ENCODE measurements at places on chromosomes 5 and 9.

DNA sequence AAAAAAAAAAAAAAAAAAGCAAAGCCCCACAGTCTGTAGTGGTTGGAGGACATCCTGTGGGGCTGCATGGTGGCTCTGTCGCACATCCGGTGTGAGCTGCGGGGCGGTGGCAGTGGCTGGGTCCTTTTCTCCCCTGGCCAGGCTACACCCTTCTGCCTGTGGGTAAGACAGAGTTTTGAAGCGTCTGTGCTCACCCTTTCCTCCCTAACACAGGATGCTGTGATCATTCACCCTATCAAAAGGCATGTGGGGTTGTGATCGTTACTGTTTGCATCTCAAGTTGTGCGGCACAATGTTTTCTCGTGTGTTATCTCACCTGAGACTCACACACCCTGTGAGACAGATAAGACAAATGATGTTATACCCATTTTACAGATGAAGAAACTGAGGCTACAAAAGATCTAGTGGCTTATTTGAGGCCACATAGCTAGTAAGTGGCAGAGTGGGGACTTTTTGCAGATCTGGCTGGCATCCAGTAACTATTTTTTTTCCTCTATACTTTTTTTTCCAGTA is 17.5 kb downstream of the IRF1 start:
- no peak for DNase-seq

DNA sequence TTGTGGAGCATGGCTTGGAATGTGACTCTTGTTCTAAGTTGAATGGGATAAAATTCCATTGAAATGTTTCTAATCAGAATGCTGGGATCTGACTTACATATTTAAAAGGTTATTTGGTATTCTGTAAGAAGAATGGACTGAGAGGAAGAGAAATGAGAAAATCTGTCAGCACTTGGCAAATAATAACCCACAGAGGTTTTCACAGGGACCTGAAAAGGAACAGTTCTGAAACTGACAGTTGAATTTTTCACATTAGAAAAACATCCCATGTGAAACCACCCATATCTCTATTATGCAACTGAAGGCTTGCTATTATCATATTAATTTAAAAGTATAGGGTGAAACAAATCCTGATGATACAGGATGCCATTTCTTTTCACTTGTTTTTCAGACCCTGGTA is 302.7 kb downstream of the EPB41L4A start:
- DNase-seq, result no peak

- no peak for DNase-seq
Observed at GRCh38 chr9:33355933-33356332, 46.4 kb downstream of the AQP7 start.

- no peak for DNase-seq
Observed at GRCh38 chr5:102539996-102540728, 41.4 kb upstream of the SLCO6A1 start.

- no peak for DNase-seq
Observed at GRCh38 chr5:122053181-122054109, 24.6 kb downstream of the LOX start.

- DNase-seq, result no peak
Observed at GRCh38 chr5:180808461-180809000, 5.9 kb upstream of the MGAT1 start.

- no peak for DNase-seq
Observed at GRCh38 chr9:136644593-136645351, 17.9 kb upstream of the EGFL7 start.

- no peak for DNase-seq
Observed at GRCh38 chr5:116696366-116696765, 121.7 kb upstream of the SEMA6A start.

DNA sequence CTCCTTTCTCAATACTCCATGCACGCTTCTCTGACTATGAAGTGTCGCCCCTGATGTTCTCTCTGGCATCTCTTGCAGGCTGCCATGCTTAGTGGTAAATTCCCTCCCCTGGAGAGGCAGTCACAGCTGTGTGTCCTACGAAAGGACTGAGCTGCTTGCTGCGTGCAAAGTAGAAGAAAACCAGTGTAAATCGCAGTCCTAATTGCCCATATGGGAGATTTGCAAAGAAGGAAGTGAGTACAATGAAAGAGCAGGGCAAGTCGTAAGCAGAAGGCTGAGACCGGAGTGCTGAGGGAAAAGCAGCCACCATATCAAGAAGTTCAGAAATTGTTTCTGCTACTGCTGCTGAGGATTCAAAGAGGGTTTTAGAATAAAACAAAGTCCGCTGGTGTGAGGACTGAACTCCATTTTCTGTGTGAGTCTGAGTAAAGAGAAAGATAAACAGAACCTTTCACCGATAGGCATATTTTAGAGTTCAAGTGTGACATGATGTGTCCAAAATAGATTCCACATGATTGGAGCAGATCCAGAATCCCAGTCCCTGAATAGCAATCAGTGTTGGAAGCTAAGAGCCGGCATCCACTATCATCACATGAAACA is 507.8 kb upstream of the MPDZ start:
- DNase-seq, result no peak

DNA sequence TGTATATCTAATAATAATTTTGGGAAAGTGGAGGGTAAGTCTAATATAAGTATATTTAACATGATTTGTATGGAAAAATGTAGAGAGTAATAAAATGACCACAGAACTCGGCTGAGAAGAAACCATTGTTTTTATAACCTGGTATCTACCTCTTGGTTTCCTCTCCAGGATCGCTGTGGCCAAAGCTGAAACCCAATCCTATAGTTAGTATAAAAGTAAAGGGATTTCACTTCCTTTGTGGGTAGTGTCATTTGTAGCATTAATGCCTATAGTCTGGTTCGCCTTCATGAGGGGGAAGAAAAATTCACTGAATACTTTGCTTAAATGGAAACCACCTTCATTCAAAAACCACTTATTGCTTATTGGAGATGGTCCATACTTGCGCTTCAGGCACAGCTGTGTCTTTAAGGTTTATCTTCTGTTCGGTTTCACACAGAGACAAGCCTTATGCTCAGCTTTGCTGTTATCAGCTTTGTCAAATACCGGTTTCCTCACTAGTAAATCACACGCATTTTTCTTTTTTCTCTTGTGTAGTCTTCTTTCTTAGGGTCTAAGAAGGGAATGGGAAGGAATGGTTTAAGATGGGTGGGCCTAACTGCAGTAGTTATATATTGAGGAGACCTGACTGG is 12.1 kb downstream of the PIK3R1 start:
- DNase-seq, result no peak

DNA sequence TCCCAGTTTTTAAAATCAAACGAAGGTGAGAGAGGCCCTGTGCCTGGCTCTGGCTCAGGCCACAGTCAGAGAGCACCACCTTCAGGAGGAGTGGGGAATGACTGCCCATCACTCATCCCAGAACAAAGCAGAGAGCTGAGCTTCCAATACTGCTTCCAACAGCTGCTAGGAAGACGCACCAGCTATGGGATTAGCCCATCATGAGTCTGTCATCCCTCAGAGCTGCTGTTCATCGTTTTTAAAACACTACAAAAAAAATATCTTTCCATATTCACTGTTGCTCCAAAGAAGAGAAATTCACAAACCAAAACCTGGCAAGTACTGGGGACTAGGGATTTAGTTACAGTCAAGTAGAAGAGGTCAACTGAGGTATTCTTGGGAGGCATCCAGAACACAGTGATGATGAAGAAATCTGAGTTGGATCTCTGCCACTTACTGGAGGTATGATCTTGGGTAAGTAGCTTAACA is 102.4 kb downstream of the CDK5RAP2 start:
- peak; percentile 31 for DNase-seq

- DNase-seq, result no peak
Observed at GRCh38 chr5:67455970-67456369, 259.4 kb upstream of the CD180 start.

DNA sequence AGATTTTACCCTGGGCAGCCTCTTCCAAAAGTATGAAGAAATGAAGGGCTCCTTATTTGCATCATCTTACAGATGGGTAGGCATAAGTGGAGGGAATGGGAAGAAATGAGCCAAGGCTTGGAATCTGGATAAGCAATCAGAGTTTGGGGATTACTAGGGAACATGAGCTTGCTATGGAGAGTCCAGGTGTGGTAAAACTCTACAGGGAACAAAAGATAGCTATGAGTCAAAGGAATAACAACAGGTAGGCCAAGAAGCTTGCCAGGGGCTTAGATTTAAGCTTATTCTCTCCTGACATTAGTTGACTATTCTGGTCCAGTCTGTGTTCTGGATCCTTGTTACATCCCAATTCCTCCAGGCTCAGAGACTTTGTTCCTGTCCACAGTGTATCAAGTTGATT is 16.4 kb downstream of the RFK start:
- DNase-seq, result no peak

- no peak for DNase-seq
Observed at GRCh38 chr5:36570301-36571095, 35.9 kb upstream of the SLC1A3 start.

DNA sequence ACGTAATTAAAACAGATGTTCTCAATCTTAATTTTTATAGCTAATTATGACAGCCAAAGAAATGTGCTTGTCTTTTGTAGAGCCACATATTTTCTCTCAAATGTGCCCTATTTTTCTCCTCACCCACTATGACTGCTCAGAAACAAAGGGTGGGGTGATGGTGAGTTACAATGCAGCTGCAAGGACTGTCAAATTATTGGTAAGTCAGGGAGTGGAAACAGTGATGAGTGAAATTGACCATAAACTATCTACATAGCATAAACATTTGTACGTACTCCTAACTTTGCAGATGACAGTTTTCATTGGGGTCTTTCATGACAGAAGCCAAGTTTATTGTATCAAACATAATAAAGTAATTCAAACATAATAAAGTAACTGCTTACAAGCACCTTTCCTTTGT is 215.9 kb downstream of the MCTP1 start:
- DNase-seq, result no peak

DNA sequence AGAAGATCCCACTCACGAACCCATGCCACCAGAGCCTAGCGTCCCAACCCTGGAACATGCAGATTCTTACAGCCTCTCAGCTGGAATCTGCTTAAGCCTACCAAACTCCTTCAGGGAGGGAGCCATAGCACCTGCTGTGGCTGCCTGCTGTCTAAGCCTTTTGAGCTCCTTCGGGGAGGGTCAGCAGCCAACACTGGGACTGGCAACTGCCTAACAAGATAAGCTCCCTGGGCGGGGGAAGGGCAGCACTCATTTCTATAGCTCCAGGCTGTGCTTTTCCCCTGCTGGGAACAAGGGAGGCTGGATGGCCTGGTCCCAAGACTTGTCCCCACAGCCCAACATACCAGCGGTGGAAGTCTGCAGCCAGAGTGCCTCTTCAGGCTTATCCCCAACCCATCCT is 199.1 kb upstream of the OR13F1 start:
- DNase-seq, result no peak

- no peak for DNase-seq
Observed at GRCh38 chr9:37956423-37956820, 52.5 kb upstream of the SLC25A51 start.

GRCh38 chr5:1153428-1153827 is 41.6 kb upstream of the SLC12A7 start:
- DNase-seq, result no peak

GRCh38 chr9:127863191-127863621 is 8.7 kb upstream of the ENG start:
- DNase-seq, result no peak

DNA sequence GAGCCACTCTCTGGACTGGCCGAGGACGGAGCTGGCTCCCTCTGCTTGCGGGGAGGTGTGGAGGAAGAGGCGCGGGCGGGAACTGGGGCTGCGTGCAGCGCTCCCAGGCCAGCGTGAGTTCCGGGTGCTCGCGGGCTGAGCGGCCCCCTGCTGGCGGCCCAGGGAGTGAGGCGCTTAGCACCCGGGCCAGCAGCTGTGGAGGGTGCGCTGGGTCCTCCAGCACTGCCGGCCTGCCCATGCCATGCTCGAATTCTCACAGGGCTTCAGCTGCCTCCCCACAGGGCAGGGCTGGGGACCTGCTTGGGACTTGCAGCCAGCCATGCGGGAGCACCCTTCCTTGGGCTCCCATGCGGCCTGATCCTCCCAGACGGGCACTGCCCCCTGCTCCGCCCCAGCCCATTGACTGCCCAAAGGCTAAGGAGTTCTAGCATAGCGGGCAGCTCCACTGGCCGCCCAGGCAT is 416.9 kb downstream of the MRPS30 start:
- no peak for DNase-seq

- no peak for DNase-seq
Observed at GRCh38 chr9:98911042-98911441, 32.7 kb upstream of the COL15A1 start.

GRCh38 chr5:148963664-148964063 is 99.2 kb downstream of the SH3TC2 start:
- DNase-seq, result no peak

DNA sequence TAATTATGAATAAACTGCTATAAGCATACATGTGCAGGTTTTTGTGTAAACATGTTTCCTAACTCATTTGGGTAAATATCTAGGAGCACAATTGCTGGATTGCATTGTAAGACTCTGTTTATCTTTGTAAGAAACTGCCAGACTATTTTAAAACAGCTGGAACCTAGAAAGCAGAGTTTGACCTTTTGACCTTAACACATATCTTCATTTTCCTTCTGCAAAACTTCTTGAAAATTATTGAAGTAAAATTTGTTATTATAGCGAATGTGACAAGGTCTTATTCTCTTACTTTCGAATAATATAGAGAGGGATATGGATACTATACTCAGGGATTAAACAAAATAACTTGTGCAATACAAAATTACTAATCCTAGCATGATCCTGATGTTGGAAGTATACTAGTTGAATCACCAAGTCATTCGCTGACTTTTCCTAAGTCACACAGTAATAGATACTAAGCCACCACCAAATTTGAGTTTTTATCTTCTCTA is 3.2 kb upstream of the ANXA1 start:
- DNase-seq, result no peak

DNA sequence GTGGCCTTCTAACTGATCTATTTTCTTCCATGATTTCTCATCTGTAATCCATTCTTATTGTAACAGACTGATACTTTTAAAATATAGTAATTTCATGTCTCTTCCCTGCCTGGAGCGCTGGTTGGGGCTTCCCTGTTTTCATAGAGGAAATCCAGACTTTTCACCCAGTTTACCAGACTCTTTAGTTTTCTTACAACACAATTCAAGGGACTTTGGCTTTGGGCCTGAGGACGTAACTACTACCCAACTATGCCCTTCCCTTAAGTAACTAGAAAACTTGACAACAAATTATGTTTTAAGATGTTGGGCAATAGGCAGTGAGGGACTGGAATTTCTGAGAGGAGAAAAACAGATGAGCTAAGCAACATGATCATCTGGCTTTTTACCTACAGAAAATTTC is 289.6 kb downstream of the FGF10 start:
- no peak for DNase-seq

DNA sequence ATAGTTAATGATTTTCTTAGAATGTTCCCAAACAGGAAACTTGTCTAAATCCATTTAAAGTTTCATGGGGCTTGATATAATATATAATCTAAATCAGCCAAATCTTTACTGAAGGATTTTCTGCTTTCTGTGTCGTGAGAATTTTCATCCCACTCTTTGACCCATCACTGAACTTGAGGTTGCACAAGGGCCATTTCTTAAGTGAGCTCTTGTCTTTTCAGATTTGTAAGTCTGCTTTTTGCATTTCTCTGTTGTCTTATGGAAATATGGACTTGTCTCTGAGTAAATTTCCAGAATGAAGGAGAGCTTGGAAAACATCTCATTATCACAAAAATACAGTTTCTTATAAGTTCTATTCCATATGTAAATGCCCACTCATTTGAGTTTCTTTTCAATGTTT is 149.2 kb upstream of the ARRDC3 start:
- no peak for DNase-seq

- DNase-seq, result no peak
Observed at GRCh38 chr9:126633881-126634558, 20.3 kb downstream of the LMX1B start.

Measured in amygdala (tissue), 56 donors.